ENCODE measurements at places on chromosomes 1 and 21. TPM values are rescaled to one million over a fixed set of nuclear protein-coding genes. Genes with fewer than 3 reads are reported as not detected.

ANKRD34A gene
- 0.21 TPM for total RNA-seq

IFI44 gene
- total RNA-seq, result 0.84 TPM

PGBD5 gene
- 0.37 TPM for total RNA-seq

FCRL2 gene
- total RNA-seq, result not detected

TFAP2E gene
- total RNA-seq, result 0.31 TPM

Measured in A549 treated with Mapracorat at 1 μM for 4 hours (cell line).